Stimulated activated CD8-positive, alpha-beta memory T cell treated with anti-CD3 and anti-CD28 coated beads, Interleukin-4, amount 100 ng/mL, for 1 hour (primary cell): ENCODE measurements at places on chromosomes 2 and 18.

DNA sequence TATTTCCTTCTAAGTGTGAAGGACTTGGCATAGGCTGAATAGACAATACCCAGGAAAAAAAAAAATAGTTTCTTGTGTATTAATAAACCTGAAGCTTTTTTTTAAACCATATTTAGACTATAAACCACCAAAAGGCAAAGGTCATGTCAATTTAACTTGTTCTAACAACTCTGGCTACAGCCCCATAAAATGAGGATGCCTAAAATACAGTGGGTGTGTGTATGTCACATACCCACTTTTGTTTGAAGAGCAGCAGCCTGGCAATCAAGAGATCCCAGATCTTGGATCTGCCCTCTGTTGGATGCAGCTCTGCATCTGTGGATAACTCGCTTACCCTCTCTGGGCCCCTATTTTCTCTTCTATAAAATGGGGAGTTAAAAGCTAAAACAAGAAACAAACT, 65.4 kb downstream of the SATB2 start:
- no peak for DNase-seq

DNA sequence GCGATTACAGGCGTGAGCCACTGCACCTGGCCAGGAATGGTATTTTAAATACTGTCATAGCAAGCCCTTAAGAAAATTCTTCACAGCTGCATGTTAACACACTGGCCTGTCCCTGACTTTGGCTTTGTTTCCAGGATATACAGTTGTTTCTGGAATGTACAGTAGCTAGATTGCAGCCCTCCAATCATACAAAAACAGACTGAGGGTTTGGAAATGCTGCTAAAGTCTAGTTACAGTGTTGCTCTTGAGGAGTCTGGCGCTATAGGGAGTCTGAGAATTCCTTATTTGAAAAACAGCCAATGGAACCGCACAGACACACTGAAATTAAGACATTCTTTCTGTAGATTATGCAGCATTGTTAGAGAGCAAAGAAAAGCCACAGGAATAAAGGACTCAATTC, 37.7 kb downstream of the STON1 start:
- DNase-seq = no peak

DNA sequence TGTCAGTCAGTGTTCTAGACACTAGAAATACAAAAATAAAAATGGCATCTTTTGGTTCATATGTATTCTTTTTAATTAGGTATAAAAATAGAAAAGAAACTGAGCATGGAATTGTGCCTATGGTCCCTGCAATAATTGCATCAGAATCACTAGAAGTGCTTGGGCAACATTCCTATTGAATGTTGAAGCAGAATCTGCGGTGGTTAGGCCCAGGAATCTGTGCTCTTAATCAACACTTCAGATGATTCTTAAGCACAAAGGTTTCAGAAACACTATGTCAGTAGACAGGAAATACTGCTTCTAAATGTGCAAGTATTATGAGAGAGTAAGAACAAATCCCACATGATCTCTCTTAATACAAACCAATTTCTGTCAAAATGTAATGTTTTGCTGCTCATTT, 20.3 kb upstream of the RBBP8 start:
- DNase-seq = no peak

DNA sequence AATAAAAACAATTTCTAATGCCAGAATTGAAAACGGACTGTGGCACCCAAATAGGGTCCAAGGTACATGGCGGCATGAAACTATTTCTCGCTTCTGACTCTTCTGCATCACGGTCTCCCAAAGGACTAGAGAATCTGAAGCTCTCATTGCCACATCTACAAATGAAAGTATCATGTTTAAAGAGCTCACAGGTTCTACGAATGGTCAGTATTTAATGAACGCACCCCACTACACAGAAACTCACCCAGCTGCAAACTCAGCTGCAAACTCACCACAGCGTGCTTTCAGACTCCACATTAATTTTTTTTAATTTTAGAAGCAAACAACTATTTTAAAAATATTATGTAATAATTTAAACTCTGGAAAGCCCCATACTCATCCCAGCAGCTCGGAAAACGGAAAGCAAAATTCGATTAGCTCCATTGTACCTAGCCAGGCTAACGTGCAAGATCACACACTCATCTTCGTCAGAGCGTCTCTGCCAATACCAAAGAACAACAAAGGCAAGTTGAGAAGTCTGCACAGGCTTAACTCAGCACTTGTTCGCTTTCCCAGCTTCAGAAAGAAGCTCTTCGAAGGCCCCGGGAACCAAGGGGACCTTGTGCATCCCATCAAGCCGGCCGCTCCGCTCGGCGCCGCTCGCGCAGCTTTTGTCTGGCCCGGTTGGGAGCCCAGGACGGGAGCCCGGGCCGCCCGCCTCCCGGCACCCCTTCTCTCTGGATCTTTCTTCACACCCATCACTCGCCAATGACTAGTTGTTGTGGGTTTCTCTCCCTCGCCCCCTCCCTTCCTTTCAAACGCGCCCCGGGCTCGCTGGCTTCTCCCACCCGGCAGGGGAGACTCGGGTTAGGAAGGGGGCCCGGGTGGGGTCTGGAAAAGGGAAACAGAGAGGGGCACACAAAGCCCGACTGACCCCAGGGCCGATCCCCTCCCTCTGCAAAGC, 785 bp downstream of the CLASP1 start:
- DNase-seq = peak; percentile 10

GRCh38 chr2:240810199-240810598, 9.8 kb downstream of the KIF1A start:
- no peak for DNase-seq

DNA sequence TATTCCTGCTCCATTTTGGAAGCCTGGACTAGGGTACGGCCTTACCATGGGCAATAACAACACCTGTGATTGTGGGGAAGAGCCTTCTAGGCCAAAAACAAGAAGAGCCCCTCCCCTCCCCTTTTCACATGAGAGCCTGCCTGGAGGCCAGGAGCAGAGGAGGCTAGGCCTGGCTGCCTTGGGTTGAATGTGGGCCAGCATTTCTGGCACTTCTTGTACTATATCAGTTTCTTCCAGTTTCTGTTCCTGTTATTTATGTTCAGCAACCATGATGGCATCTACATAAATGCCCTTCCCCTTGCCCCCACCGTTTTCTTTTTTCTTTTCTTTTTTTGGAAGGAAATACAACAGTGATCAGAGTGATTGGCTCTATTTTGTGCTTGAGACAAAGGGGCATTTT, 58.4 kb downstream of the KCTD18 start:
- DNase-seq = no peak

DNA sequence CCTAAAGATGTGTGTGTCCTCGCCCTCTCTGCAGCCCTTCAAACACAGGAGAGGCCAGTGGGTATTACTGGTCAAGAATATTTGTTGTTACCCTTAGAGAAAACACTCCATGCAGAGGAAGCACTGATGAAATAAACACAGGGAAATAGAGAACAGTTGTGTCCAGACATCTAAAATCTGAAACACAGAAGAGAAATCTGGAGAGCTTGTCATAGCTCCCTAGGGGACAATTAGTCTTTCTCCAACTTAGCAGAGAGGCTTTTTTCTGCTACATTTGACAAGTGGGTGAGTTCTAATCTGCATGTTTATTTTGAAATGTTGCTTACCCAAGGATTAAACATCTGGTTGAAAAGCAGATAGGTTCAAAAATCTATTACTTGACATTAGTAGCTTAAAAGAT, 190.1 kb downstream of the CTNNA2 start:
- no peak for DNase-seq

- DNase-seq = no peak
These were observed 3.8 kb downstream of the RBFA start for GRCh38 chr18:80037869-80038630.

- DNase-seq = no peak
These were observed 39.3 kb downstream of the AP1S3 start for GRCh38 chr2:223797811-223798721.

- no peak for DNase-seq
These were observed at the start of gene MAPK4 for GRCh38 chr18:50559752-50560680. Gene MAPK4 (plus strand): TSS chr18:50560087. CDS start chr18:50663959, 103,872 bp downstream.

- DNase-seq = no peak
These were observed 6.3 kb downstream of the THUMPD2 start for GRCh38 chr2:39772812-39773152.

DNA sequence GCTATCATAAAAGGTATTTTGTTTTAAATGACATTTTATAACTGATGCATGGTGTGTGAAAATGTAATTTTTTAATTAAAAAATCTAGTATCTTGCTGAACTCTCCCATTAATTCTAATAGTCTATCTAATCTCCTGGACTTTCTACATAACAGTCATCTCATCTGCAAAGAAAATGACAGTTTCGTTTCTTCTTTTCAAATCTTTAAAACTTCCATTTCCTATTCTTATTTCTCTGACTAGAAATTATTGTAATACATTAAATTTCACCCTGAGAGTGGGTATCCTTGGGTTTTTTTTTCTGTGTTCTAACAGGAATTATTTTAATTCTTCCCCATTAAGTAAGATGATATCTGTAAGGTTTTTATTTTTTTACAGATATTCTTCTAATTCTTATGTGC, 120.1 kb downstream of the KCNF1 start:
- no peak for DNase-seq

DNA sequence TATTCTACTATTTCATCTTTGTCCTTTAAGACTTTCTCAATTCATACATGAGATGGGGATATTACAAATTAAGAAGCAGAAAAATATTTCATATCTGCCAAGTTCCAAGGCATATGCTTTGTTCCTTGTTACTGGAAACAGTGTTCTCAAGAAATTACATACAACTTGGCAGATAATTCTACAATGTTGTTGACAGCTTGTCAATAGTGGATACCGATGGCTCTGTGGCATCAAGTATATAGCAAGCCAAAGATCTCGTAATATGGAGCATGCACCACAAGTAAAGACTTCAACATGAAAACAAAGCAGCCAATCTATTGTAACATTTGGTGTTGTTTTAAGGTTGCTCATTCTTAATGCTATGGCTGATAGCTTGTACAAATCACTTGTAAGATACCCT, 598.2 kb upstream of the KLHL29 start:
- DNase-seq = no peak

DNA sequence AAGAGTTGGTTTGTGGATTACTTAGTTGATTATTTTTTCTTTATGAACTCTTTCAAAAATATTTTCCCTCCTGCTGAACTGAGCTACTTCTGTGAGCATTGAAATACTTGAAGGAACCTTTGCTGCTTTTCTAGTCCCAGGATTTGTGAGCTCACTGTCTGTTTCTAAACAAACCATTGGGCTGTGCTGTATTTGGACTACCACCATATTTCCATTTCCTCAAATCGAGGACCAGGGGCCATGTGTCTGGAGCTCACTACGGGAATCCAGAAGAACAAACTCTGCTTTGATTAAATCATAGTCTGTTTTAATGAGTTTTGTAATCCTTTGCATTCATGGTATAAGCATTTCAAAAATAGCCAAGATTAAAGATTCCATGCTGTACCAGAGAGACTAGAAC, 1.3 kb downstream of the MRPL33 start:
- DNase-seq = no peak

DNA sequence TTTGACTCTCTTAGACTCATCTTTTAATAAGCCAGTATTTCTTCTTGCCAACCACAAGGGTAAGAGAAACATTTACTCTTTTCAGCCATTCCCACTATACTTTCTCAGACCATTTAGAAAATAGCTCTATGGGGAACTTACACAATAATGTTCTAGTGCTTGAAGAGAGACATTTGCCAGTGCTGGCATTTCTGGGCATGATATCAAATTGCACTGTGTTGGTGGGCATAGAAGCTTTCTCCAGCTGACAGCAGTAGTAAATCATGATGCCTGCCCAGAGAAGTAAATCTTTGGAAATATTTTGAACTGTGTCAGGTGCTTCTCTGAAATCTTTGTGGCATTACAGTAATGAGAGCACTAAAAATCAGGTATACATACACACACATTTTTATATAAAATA, 346.6 kb downstream of the CBLN2 start:
- no peak for DNase-seq

DNA sequence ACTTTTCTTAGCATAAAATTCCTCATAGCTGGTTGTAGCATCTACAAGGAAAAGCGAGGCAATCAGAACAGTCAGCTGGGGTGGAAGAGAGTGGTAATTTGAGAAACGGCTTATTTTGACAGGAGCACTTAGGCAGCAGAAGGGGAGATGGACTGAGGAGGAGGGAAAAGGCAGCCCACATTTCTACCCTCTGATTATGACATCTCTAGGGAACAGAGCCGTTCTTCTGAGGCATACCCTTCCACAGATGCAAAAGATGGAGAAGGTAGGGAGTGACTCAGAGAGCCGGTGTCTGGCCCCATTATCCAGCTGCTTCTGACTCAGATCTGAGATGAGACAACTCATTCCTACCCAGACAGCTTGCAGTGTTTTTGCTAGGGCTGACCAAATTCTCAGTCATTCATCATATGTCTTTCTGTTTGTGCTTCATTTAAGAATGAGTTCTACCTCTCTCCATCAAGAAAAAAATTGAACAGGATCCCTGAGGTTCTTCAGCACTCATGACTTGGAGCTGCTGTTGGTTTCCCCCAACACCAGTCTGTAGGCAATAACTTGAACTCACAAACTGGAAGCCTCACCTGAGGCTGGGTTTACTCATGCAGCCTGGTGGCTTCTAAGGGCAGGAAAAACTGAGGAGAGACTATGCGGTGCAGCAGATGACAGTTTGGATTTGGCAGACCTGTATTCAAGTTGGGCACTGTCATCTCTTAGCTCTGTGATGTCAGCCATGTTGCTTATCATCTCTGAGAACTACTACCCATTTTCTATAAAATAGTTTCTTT, 15.9 kb upstream of the SEC11C start:
- no peak for DNase-seq

DNA sequence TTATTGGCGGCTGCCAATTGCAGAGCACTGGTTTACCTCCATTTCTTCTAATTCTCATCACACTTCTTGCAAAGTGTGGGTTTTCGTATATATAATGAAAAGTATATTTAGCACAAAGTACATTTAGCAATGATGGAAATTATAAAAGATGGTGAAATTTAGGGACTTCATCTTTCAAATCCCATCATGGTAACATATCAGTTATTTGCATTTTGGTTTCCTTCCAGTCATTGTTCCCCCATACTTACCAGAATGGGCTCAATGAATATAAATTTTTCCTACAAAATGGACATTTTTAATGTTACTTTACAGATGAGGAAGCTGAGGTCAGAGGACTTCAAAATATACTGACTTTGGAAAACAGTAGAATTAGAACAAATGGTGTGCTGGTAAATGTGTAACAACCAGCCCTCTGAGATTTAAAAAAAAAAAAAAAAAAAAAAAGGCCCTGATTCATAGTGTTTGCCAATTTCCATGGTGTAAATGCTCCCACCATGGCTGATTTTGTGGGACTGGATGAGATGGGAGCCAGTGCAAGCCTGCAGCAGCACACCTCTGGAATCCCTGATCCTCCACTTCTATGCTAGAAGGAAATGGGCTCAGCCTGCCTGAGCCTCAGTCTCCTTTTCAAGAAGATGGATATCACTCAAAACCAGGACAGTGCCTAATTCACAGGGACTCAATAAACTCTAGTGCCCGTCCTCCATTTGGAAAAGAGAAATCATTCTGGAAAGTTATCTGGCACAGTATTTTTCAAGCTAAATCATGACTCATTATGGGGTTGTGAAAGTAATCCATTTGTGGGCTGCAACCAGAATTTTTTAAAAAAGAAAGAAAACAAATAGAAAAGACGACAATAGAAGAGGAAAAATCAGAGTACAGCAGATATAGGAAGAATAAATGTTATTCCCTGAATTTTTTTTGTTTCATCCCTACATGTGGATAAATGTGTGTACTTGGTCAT, 34.0 kb downstream of the LBH start:
- DNase-seq = no peak
